Inflammatory macrophage (primary cell): ENCODE measurements at places on chromosomes 7 and 10.
A peak's percentile ranks its signal among the peaks of the same experiment; 100 is the strongest.

- DNase-seq, result peak; percentile 51
These were observed at the start of gene SNX10 for GRCh38 chr7:26291699-26292538. Gene SNX10 (plus strand): TSS chr7:26291862. CDS start chr7:26346443, 54,581 bp downstream.

DNA sequence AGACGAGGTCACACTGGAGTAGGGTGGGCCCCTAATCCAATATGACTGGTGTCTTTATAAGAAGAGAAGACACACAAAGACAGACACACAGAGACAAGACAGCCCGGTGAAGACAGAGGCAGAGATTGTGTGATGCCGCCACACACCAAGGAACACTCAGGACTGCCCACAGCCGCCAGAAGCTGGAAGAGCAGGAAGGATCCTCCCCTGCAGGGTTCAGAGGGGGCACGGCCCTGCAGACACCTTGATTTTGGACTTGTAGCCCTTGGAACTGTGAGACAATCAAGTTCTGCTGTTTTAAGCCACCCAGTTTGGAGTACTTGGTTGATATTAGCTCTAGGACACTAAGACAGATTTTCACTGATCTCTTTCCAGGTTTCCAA, 72.1 kb upstream of the NANOS1 start:
- DNase-seq, result no peak

DNA sequence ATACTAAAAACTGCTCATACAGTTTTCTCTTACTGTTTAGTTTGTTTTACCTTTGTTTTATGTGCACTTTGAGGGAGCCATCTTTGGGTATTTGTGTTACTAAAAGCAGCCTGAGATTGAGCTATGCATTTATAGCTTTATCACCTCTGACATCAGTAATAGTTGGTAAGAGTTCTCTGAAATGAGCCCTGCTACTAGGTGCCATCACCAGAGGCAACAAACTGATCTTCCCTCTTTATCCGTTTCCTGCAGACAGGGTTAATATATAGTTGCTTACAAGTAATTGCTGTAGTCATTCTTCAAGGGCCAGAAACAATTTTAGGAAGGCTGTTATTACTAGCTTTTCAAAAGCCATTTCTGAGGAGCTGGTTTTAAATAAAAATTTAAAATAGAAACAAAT, 49.1 kb downstream of the KIF20B start:
- DNase-seq, result no peak

DNA sequence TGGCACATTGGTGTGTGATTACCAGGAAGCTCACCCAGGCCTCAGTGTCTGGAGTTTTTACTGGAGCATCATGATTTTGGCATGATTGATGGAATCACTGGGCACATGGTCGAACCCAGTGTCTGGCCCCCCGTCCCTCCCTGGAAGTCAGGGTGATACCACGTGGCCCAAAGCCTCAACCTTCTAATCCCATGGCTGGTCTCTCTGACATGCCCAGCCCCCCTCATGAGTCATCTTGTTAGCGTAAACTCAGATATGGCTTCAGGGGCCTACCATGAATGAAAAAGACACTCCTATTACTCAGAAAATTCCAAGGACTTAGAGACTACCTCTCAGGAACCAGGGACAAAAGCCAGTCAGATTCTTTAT, 109.3 kb downstream of the GRK5 start:
- DNase-seq, result no peak

- DNase-seq, result no peak
These were observed 27.1 kb downstream of the MGMT start for GRCh38 chr10:129494176-129494575.

DNA sequence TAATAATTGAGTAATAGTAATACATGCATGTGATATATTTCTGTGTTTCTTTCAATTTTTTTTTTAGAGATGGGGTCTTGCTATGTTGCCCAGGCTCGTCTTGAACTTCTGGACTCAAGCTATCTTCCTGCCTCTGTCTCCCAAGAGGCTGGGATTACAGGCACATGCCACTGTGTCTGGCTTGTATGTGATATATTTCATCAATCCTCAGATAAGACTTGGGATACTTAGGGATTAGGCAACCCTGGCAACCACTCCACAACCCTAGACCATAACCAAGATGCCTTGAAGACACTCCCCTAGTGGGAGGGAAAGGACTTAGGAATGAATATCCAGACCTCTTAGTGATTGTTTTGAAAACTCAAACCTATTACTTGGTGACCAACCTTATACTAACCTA, 154.8 kb downstream of the CCDC3 start:
- DNase-seq, result no peak

DNA sequence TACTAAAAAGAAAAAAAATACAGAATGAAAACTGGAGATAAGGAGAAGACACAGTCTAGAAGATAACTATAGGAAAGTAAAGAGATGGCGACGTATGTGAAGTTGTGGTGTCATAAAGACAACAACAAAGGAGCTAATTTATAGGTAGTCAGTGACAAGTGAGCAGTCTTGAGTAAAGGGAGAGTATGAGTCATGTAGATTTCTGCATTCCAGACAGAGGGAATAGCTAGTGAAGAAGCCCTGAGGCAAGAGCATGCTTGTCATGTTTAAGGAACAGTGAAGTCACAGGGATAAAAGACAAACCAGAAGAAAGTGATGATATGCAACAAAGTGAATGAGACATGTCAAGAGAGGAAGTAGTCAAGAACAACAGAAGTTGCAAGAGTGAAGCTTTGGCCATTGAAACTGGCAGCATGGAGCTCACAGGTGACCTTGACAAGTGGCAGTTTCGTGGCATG, 2.3 kb upstream of the MIOS start:
- peak; percentile 63 for DNase-seq

- peak; percentile 75 for DNase-seq
These were observed 89.2 kb downstream of the RNF216 start for GRCh38 chr7:5692112-5692844.

DNA sequence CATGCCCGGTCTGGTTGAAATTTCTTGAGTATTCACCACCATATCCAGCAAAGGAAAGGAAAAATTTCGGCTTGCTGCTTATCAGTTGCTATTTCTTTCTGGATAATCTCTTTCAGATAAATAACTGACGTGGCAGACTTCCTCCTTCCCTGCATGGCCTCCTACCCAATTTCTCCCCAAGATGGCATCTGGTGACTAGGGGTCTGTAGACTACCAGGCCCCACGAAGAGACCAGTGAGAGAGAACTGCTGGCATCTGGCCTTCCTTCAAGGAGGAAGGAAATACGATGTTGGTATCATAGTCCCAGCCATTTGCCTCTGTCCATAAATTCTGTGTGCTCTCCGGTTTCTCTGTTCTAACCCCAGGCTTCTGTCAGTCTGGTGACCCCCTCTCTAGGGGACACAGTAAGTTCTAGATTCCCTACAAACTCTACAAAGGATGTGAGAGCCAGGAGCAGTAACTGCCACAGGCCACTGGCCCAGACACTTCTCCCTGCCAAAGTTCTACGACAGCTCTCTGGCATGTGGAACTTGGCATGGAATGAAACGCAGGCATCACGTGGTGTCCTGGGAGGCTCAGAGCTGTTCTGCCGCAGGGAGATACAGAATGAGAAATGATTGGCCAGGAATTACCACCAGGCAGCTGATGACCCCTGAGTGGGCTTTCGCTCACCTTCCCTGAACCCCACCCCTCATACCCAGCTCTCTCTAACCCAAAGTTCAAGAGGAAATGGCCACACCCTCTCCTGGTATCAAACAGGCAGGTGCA, 30.0 kb upstream of the MSRB2 start:
- no peak for DNase-seq

DNA sequence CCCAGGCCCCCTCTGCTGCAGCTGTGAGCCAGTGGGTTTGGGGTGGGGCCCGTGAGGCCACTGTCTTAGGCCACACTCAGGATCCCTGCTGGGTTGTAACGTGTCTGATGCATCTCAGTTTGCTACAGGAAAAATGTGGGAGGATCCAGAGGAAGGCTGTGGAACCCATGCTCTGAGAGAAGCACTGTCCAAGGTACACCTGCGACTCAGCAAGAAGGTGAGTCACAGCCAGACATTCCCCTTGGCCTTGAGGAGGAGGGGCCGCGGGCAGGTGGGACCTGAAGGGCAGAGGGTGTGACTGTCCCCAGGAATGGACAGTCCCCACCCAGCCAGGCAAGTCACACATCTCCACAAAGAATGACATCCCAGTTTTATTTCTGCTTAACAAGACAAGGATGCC, 27.8 kb upstream of the C10orf120 start:
- no peak for DNase-seq

DNA sequence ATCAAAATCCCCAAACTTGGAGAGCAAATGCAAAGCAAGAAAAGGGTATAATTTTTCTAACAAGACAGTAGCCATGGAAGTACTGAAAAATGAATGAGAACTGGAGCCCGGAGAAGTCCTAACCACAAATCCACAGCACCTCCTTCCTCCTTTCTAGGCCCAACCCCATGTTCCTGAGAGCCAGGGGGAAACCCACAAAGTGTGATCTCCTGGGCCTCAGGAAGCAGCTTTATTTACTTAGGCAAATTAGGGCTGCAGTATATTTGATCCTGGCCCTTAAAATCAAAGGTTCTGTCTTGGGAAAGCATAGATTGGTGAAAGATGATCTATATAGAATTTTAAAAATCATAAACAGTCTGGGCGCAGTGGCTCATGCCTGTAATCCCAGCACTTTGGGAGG, 103.0 kb downstream of the DOCK4 start:
- DNase-seq, result peak; percentile 24

- no peak for DNase-seq
These were observed 33.0 kb downstream of the WIPF3 start for GRCh38 chr7:29839302-29839701.

DNA sequence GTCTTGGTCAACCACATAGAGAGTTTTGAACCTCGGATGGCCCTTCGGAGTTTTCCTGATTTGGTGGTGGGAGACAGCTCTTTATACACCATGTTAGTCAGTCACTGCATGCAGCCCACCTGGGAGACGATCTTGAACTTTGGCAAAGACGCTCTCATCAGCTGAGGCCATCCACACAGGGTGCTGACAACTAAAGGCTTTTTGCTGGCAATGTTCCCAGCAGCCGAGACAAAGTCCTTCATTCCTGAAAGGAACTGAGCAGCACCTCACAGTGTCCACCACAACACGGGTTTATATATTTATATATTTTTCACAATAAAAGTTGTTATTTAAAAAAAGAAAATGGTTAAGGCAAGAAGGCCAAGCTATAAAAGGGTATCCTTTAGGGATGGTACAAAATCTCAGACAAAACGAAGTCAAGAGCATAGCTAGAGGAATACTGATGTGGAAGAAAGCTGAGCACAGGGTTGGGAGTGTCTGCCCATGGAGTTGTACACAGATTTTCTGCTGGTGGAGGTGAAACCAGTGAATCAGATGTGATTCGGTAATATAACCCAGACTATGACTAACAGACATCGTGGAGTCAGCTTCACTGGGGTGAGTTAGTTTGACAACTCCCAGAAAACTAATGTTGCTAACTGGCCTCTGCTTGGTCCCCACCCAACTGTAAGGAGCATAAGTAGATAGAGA, 27.4 kb upstream of the CAPZA2 start:
- DNase-seq, result no peak

DNA sequence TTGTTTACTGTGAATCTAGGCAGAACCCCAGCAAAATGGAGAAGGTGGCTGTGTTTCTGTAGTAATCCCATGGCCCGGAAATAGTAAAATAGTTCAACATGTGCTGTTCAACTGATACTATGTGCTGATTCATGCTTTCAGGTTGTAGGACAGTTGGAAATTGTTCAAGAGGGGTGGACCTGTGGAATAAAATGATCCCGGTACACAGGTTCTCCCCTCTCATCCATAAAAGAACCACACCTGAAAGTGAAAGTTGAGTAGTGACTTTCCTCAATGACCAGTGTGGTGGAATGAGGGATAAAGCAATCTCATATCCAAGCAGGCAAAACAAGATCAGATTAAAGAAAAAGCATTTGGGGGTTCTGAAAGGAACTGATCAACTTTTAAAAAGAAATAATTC, 177.1 kb downstream of the POU6F2 start:
- no peak for DNase-seq

GRCh38 chr10:10777279-10777678, 240.4 kb upstream of the CELF2 start:
- no peak for DNase-seq

DNA sequence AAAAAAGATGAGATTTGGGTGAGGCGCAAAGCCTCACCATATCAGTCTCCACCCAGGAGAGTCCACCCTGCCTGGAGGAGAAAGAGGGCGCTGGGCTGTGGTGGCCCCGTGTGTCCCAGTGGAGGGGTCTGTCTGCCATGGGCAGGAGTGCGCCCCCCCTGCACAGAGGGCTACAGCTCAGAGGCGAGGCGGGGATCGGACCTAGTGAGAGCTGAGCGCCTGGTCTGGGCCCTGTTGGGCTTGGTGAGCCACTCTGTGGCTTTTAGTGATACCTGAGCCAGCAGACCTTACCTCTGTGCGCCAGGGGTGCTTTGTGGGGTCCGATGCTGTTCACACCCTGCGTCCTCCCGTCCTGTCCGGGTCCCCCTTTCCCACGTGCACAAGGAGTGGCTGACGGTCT, 25.9 kb upstream of the GNA12 start:
- DNase-seq, result no peak

DNA sequence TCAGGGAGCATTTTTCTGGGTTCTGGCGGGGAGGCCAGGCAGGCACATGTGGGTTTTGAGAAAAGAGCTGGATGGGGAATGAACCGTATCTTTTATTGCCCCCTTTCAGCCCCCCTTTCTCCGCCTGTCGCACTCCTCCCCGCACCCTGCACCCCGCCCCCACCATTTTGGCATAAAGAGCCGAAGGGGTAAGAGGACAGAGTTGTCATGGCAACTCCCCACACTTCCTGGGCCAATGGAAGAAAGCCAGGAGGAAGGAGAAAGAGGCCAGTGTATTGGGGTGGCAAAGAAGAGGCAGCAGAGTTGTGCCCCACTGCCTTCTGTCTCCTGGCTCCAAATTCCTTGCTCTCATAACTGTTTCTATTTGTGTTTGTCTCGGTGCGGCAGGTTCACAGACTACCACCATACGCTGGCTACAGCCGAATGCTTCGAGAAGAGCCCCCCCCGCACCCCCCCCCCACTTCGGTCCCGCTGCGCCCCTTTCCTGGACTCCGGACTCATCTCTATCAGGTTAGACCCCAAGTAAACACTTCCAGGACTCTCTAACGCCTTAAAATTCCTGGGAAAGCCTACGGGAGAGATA, 3.4 kb downstream of the KCNIP2 start:
- DNase-seq, result peak; percentile 25

- no peak for DNase-seq
These were observed 44.7 kb downstream of the SPAG6 start for GRCh38 chr10:22389856-22390589.

- DNase-seq, result no peak
These were observed 69.0 kb downstream of the ZNF783 start for GRCh38 chr7:149330914-149331567.

- DNase-seq, result peak; percentile 96
These were observed 327.3 kb upstream of the NRP1 start for GRCh38 chr10:33661580-33662336.
